NCI-H187 (cell line): ENCODE measurements at places on chromosomes 5 and 9.

GRCh38 chr9:124661271-124661670 is 109.8 kb downstream of the NR6A1 start:
- DNase-seq, result no peak

- no peak for DNase-seq
These were observed 41.3 kb downstream of the ROR2 start for GRCh38 chr9:91908746-91909145.

- DNase-seq, result no peak
These were observed 119.4 kb downstream of the NTRK2 start for GRCh38 chr9:84788803-84789462.

DNA sequence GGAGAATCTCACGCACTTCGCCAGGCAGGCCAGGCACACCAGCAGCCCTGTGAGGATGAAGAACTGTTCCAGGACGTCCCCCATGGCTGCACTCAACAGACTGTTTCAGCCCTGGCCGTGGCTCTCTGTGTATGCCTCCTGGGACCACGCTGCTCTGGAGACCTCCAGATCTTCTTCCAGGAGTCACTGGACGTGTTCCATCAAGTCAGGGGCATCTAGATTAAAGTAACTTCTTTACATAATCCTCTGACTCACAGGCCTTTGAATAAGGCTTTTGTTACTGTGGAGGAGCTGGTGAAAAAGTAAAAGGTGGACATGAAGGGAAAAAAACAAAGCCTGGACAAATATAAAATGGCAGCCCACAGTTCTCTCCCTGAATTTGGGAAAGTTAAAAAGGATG is at the start of gene HSD17B3:
HSD17B3 (minus strand) TSS at position 156 of the 400 bp plus-strand sequence; CDS start at position 84, 72 bp downstream.
- no peak for DNase-seq

- no peak for DNase-seq
These were observed 4.1 kb downstream of the IPPK start for GRCh38 chr9:92665836-92666235.

- no peak for DNase-seq
These were observed 127.5 kb upstream of the LMX1B start for GRCh38 chr9:126486276-126486675.

GRCh38 chr5:5384660-5385330 is 37.7 kb upstream of the ICE1 start:
- DNase-seq, result no peak

DNA sequence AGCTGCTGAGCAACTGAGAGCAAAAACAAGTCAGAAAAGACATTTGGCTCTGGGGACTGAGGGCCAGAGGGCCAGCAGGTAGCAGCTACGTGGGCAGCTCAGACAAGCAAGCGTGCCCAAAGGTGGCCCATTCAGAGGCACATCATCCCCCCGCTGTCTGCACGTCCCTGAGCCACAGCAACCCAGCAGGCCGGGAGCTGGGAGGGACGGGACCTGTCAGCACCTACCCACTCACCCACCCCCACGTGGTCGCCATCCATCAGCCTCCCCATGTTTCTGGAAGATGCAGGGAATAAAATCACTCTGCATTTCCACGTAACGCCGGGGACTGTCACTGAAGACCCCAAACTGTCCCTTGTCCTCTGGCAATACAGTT is 167.8 kb downstream of the COL23A1 start:
- no peak for DNase-seq

DNA sequence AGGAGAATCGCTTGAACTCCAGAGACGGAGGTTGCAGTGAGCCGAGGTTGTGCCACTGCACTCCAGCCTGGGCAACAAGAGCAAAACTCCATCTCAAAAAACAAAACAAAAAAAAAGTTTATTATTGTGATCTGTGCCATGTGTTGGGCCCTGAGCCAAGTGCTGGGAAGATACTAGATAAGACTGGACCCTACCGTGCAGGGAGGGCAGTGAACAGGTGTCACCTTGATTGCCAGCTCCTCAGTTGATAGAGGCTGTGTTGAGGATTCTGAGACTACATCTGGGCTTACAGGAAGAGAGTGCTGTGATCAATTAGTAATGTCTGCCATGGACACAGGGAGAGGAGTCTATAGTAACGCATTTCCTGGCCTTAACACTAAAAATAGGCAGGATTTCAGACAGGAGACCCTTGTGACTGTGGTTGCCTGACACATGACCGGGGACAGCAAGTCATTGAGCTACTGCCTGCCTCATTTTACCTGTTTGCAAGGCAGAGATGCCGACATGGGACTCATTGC is 201.5 kb downstream of the C9orf50 start:
- DNase-seq, result no peak

GRCh38 chr5:60604771-60605170 is 95.2 kb downstream of the DEPDC1B start:
- DNase-seq, result no peak

- no peak for DNase-seq
These were observed 179.9 kb downstream of the GLIS3 start for GRCh38 chr9:4119778-4120554.

DNA sequence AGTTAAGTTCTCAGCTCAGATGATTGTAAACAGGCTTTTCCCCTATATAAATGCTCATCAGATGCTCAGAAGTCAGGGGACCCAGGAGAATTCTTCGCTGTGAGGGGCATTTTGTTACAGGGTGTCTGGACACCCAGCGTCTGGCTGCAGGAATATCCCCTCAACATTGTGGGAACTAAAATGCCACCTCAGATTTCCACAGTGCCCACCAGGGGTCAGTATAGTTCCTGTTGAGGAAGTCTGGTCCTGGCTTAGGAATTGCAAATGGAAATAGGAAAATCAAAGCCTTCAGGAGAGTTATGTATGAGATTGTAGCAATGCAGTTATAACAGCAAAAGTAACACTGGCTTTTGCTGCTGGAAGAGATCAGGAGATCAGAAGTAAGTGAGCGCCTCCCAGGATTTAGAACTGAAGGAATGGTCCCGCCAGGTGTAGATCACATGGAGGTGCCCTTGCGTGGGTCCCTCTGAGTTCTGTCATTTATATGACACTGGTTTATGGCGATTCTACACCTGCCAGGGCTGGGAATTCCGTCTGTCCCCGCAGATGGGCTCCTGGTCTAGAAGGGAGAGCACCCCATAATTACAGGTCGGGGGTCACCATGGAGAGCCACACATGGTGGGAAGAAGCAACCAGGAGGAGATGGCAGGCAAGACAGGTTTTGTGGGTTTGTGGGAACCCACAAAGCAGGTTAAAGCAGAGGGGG is 47.1 kb upstream of the CTSL start:
- DNase-seq, result no peak

DNA sequence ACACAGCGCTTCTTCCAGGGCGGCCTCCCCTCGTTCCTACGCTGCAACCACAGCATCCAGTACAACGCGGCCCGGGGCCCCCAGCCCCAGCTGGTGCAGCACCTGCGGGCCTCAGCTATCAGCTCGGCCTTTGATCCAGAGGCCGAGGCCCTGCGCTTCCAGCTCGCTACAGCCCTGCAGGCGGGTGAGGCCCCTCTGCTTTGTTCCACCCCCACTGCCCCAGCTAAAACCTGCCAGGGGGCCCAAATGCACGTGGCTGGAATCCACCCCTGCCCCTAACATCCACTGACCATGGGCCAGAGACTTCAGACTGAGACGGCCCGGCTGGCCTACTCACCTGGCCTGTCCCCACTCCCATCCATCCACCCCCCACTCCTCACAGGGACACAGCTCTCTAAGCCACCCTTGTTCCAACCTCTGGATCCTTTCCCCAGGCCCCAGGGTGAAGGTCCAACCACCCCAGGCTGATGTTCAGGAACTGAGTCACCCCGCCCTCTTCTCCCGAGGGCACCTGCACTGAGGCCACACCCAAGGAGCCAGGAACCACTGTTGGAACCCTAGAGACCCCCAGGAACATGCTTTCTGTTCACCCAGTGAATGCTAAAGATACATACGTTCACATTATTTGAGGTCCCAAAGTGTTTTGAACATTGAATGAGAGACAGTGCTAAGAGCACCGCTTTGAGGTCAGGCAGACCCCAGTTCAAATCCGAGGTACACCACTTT is 18.9 kb upstream of the ASS1 start:
- no peak for DNase-seq

- no peak for DNase-seq
These were observed 84.7 kb downstream of the ZDHHC21 start for GRCh38 chr9:14608540-14608939.

- DNase-seq, result no peak
These were observed 10.7 kb downstream of the PRUNE2 start for GRCh38 chr9:76895186-76895585.

DNA sequence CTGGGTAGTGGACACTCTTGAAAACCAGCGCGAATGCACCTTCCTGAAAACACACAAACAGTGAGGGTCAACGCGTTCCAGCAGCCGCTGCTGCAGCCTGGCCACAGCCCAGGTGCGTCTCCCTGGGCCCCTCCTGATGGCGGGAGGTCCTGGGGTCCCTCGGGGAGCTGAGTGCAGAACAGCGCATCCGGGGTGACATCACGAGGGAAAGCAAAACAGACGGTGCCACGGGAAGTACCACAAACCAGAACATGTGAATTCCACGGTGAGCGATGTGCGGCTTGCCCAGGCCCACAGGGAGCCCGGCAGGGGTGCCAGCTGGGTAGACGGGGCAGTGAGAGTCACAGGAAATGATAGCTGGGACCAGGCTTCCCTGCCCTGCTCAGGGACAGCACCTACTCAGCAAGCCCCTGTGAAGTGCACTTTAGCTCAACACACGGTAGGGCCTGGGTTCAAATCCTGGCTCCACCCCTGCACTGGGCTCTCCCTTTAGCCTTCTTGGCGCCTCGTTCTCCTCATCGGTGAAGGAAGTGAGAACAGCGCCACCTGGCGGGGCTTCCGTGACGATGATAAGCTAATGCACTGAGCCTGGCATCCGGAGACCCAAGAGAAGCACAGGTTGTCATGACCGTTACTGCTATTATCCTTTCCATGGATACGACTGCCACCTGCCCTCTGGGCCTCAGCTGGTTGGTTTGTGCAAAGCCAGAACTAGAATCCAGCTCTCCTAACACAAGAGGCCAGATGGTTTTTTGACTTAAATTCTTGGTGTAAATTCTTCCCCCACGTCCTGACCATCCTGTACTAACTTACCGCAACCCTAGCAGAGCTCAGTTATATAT is 24.6 kb downstream of the GFPT2 start:
- DNase-seq, result peak; percentile 48

DNA sequence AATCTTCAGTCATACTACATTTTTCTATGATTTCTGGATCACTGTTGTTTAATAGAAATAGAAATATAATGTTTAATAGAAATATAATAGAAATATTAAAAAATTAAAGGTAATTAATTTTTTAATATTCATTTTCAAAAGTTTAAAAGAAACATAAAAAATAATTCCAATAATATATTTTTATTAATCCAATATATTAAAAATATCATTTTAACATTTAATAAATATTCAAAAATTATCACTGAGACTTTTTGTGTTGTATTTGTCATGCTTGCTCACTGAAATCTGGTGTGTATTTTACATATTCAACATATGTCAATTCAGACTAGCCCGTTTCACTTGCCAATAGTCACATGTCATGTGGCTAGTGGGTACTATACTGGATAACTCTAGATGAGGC is 80.6 kb upstream of the SLCO6A1 start:
- DNase-seq, result no peak

GRCh38 chr5:73899055-73899454 is 273.1 kb downstream of the ARHGEF28 start:
- no peak for DNase-seq

GRCh38 chr9:72441848-72442607 is 77.0 kb upstream of the ZFAND5 start:
- no peak for DNase-seq

DNA sequence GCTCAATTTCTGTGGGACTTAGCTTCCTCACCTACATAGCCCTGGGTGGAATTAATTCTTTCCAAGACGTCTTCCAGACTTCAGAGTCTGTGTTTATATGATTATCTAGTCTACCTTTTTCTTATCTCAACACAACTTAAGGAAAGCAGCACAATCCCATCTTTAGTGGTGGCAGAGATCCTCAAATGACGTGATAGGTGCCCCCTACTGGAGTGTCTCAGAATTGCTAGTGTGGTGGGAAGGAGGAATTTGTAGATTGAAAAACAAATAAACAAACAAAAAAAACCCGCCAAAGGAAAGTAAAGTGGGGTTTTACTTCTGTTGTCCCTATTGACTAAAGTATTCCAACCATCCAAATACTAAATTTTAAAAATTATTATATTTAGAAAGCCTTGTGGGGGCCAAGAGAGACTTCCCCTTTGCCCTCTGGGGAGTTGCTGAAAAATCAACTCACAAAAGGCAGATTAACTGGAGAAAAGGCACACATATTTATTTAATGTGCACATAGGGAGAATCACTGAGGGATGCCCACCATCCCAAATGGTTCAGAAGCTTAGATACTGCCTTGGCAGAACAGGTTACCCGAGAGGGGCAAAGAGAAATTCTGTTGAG is 283.3 kb downstream of the TMEM167A start:
- no peak for DNase-seq

GRCh38 chr9:32177396-32177795 is 207.0 kb upstream of the ACO1 start:
- no peak for DNase-seq

GRCh38 chr9:136011376-136011702 is 50.2 kb upstream of the UBAC1 start:
- DNase-seq, result no peak

DNA sequence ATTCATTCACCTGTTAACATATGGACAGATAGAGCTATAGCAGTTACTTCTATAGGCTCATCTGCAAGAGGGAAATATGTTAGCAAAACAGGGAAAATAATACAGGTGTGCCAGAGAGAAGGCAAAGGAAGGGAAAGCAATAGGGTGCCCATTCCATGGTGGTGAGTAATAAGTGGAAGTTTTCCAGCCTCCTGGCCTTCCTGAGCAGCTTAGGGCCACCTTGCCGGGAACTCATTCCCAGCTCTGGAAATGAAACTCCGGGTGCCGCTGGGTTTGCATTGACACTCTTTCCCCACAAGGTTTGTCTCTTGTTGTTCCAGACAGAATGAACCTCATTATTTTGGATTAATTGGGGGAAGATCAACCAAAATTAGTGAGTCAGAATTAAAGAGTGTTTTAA is 58.4 kb downstream of the SLC1A3 start:
- DNase-seq, result no peak

- DNase-seq, result no peak
These were observed 26.9 kb downstream of the ROR2 start for GRCh38 chr9:91923145-91923544.
